Activated CD4-positive, alpha-beta T cell treated with anti-CD3 and anti-CD28 coated beads for 4 hours (primary cell): ENCODE measurements at places on chromosomes 5 and 9.

DNA sequence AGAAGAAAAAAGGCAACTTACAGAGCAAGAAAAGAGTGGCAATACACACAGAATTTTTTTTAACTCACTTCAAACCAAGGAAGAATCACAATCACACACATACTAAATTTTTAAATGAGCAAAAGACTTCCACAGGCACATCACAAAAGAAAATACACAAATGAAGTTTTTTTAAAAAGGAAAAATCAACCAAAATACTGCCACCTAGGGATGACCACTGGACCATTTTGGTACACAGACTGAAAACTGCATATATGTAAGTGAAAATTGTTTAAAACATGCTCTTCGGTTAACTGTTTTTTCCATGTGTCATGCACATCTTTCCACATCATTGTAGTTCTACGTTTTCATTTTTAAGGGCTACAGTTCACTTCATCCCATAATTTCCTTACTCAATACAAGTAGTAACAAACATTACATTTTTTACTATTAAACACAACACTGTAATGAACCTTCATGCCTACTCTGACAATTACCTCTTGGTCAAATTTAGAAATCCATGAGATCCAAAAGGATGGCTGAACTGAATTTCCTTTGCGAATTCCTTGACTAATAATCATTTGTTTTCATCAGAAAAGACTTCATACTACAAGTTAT, 79.0 kb downstream of the FBXW11 start:
- DNase-seq = no peak

DNA sequence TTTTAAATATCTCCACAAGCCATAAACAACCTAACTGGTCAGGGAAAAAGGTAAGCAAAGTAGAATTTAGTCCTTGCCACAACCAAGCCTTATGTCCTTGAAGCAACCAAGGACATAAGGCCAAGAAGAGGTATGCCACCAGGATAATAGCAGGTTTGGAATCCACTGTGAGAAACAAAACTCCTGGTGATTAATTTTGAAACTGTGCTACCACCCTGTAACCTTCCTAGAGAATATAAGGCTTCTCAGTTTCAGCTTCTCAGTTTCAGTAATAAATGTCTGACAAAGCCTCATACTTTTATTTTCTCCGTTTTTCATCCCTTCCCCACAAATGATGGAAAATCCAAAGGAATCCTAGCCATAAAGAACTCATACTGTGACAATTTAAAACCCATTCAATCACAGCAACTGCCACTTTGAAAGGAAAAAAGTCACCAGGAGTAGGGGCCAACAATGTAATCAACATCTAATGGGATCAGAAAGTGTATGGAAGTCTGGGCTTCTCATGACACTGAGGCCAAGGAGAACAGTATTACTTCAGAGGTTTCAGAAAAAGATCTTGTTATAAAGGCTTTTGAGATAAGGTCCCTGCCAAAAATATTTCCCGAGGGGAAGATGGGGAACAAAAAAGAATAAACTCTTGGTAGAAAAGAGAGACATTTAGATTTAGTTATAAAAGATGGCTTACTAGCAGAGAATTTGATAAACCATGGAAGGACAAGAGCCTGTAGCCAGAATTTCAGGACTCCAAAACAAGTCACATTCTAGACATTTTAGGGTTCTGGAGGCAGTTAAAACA, 189.2 kb downstream of the TSSK1B start:
- DNase-seq = no peak

DNA sequence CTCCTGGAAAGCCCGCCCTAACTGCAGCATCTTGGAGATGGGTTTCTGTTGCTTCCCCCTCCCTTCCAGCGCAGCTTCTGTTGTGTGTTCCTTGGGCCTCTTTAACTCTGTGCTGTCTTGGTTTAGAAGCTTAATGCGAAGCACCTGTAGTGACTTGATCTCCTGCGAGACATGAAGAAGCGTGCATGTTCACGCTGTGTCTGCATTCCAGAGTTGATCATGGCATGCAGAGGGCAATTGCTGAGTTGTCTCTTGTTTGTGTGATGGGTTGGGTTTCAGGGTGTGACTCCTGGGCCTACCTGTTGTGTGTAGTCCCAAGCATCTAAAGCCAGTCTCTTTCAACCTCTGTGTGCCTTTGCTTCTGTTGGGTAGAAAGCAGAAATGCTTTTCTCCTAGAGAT, 155.6 kb downstream of the SMARCA2 start:
- no peak for DNase-seq

GRCh38 chr9:93064392-93065134, 6.1 kb downstream of the SUSD3 start:
- DNase-seq = peak; percentile 83

DNA sequence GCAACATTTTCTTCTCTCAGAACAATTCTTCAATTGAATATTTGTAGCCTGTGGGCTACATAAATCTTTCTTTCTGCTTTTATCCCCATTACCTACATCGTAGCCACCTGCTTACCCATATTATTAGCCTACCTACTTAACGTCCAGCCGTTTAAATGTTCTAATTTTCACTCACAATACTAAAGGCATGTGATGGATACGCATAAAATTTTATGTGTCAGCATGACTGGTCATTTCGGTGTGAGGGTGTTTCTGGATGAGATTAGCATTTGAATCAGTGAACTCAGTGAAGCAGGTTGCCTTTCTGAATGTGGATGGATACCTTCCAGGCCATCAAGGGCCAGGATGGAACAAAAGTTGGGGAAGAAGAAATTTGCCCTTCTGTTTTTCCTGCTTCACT, 1722.5 kb upstream of the ACO1 start:
- DNase-seq = no peak

DNA sequence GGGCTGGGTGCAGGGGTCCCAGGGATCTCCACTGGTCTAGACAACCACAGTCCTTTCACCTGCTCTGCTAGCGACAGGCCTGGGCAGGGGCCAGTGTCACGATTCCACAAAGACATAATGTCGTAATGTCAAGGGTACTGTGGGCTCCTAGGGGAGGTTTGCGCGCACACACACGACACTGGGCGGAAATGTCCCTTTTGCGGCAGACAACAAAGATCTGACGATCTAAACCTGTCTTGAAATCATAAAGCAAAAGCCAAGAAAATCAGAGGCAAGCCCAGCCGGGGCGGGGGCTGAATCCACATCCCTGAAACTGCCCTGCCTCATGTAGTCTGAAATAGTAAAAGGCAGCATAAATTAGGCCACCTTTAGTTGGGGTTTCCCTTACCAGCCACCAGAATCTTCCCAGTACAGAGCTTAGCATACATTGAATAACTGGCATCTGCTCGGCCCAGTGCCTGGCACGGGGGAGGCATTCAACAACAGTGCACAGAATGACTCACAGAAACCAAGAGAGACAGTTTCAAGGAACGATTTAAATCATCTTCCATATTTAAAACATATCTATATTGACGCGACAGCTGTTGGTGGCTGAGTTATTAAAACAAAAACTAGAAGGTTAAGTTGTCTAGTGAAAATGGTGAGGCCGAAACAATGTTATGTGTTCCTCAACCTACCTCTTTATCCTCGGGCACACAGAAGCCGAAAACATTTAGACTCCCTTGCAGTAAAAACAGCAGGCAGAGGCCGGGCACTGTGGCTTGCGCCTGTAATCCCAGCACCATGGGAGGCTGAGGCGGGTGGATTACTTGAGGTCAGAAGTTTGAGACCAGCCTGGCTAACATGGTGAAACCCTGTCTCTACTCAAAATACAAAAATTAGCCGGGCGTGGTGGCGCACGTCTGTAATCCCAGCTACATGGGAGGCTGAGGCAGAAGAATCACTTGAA, 151.0 kb downstream of the MYO10 start:
- DNase-seq = no peak

DNA sequence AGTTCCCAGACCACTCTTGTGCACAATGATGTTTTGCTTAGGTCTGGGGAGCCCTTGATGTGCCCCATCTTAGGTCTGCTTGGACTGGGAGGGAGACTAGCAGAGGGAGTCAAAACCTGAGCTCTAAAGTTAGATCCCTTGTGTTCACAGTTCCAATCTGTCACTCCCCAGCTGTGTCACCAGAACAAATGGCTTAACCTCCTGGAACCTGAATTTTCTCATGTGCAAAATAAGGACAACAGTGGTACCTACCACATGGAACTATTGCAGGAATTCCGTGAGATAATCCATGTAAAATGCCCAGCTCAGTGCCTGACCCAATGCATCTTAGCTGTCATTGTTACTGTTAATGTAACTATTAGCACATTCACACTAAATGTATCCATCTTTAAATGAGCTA, 45.5 kb downstream of the GALNT10 start:
- DNase-seq = no peak

GRCh38 chr9:87250205-87250604, 247.5 kb upstream of the DAPK1 start:
- DNase-seq = no peak

DNA sequence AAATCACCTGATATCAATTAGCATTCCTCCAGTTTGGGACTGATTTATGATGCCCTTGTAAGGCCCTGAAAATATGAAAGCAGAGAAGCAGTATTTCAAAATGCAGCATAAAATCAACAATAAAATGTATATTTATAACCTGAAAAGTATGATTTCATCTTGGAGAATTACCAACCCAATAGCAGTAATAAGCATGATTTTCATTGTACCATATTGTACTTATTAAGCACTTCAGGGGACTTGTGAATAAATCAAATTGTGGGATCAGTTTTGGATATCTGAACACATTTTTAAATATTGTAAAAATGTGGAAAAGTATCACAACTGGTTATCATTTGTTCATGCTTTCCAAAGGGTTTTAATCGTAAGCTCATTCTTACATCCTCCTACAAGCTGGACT, 250.8 kb downstream of the DMRT2 start:
- DNase-seq = no peak

DNA sequence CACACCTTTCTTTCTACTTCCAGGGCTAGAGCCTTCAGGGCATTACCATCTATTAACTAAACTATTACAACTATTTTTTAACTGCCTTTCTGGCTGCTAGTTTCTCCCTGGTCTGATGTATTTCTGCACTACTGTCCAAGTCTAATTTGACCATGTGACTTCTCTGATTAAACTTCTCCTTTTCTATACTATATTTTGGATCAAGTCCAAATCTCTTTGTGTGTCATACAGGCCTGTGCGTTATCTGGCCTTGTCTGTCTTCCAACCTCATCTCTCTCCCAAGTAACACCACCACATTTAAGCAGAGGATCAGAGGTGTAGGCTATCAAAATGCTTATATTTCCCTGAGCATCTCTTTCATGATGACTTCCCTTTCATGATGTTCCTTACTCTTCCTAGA, 47.2 kb upstream of the OR13F1 start:
- no peak for DNase-seq

DNA sequence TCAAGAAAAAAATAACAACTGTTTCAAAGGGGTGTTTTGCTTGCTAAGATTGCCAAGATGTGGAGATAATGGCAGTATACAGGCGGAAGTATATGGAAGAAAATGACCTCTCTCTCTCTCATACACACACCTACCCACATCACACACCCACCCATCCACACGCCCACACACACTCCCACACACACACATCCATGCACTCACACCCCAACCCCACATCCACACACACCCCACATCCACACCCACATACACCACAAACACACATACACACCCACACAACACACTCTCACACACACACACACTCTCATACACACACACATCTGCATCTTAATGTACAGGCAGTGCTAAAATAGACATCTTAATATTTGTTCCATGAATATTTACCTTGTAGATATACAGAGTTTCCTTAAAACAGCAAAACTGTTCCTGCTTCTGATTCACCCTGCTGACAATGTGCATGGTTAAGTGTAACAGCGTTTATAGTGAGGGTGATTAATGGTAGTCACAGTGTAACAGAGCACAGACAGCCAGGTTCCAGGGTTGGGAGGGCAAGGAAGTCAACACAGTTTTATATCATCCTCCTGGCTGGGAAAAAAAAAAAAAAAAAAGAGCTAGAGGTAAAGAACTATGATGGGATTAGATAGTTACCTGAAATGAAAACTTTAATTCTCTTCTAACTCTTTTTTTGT, 8.3 kb downstream of the BHMT2 start:
- peak; percentile 8 for DNase-seq

GRCh38 chr5:32586276-32586599, 881 bp downstream of the SUB1 start:
- DNase-seq = no peak

DNA sequence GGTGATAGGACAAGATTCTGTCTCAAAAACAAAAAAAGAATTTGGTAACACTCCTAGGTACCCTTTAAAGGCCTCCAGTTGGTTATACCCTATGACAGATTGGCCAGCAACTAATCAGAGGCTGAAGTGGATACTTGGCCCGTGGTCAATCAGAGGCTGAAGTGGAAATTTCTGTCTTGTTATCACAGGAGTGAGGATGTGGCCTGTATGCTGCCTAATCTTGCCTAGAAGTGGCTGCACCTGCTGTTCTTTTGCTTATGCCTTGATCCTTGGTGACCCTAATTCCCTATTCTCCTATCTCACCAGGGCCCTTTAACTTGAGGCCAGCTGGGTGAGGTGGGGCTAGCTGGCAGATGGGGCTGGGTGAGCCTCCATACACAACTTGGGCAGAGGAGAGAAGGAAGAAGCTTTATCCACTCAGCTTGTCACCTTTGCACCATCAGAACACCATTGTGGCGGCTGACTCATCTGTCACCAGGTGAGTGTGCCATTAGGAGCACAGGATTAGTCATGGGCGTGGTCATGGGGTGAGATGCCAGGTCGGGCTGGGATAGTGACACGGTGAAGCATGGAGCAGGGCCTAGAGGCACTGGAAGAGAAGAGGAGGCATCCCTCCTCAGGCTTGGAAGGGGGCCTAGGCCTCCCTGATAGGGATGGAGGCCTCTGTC, 41.5 kb downstream of the SAR1B start:
- DNase-seq = no peak

DNA sequence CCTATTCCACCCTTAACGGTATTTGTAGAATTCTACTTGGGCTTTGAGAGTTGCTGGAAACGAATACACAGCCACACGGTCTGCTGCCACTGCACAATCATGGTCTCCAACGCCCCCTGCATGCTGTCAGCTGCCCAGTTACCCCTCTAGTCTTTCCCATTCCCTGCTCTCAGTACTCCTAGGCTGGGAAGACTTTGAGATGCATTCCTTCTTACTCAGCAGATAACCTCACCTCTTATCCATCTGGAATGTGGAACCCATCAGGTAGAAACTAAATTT, 92.8 kb downstream of the ANKH start:
- no peak for DNase-seq

DNA sequence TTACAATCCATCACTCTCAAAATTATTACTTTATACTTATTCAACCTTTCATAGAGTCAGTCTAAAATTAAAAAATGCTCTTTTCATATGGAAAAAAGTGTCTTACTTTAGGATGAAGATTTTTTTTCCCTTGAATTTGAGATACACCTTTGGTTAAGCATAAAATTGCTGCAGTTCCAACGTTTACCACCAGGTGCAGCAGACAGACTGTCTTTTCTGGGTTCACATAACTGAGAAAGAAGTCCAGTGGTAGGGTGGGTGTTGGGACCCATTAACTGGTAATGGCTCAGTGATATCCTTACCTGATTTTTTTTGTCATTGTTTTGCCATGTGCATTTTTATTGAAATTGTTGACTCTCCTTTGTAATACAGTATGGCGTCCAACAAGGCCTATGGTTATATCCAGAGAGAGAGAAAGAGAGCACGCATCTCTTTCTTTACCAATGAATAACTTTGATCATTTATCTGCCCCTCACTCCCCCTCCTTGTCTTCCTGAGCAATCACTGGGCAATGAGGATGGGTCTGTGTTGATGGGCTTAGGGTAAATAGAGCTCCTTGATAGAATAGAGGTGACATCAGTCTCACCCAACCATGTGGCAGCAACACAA, 98.4 kb downstream of the FBXL7 start:
- no peak for DNase-seq

GRCh38 chr5:57720656-57721055, 238.0 kb upstream of the ACTBL2 start:
- DNase-seq = no peak
